ENCODE measurements at places on chromosomes 7 and 10. TPM values are rescaled to one million over a fixed set of nuclear protein-coding genes. Genes with fewer than 3 reads are reported as not detected.

DNA sequence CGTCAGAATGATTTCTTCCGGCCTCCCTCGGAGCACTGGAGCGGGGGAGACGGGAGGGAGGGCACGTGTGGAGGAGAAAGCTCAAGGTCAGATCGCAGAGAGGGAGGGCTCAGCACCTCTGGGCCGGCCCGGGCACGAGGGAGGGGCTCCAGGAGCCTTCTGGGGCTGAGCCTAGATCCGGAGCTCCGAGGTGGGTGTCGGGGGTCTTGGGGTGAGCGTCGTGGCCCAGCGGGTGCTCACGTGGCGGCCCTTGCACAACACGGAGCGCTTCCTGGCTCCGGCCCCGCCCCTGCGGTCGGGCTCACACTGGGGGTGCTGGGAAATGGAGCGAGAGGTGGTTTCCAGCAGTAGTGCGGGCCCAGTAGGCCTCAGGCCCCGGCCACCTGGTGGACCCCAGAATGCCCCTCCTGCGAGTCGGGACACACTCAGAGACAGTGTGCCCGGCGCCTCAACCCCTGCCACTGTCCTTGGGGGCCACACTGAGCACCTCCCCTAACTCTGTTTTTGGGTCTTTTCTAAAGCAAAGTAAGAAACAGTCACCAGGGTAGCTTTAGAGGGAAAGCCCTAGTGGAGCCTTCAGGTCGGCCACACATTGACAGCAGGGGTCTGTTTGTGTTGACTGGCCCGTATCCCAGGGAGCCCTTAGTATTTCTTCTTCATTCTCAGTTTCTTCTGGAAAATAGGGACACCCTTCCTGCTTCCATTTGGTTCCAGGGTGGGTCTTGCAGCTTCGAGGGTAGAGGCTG is 798 bp downstream of the PPIF start:
- peak overlapping the region; percentile 63 for H3K4me3 ChIP-seq
- no peaks in the 10 kb centered on the region for H3K36me3 ChIP-seq
- peaks cover 14% of the 10 kb centered on the region for H3K4me1 ChIP-seq
- DNase-seq: peak; percentile 80
- H3K27ac ChIP-seq: peak overlapping the region; percentile 63
- H3K27me3 ChIP-seq: no peaks in the 10 kb centered on the region

- H3K27ac ChIP-seq: no peak overlapping the region
- DNase-seq: no peak
- H3K36me3 ChIP-seq: no peaks in the 10 kb centered on the region
- H3K27me3 ChIP-seq: no peaks in the 10 kb centered on the region
- no peak overlapping the region for H3K4me3 ChIP-seq
These were observed 35.8 kb upstream of the MAP3K8 start for GRCh38 chr10:30398193-30398592.

- H3K27me3 ChIP-seq: no peaks in the 10 kb centered on the region
- peaks cover 16% of the 10 kb centered on the region for H3K4me1 ChIP-seq
- H3K36me3 ChIP-seq: no peaks in the 10 kb centered on the region
- H3K4me3 ChIP-seq: no peak overlapping the region
These were observed 104.8 kb downstream of the JAZF1 start for GRCh38 chr7:28075674-28076358.

DNA sequence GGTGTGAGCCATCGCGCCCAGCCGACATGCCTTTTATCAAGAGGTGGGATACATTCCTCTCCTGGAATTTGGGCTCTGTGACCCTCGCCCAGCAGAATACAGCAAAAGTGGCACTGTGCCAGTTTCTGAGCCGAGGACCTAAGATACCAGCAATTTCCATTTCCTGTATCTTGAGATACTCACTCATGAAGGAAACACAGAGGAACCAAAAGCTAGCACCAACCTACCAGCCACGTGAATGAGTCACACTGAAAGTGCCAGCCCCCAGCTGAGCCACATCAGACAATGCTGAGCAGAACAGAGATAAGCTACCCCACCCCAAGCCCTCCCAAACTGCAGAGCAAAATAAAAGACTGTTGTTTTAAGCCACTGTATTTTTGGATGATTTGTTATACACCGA is 56.3 kb downstream of the CACUL1 start:
- no peak overlapping the region for H3K27ac ChIP-seq
- no peak for DNase-seq
- H3K27me3 ChIP-seq: no peaks in the 10 kb centered on the region
- no peak overlapping the region for H3K4me3 ChIP-seq
- H3K4me1 ChIP-seq: no peaks in the 10 kb centered on the region

DNA sequence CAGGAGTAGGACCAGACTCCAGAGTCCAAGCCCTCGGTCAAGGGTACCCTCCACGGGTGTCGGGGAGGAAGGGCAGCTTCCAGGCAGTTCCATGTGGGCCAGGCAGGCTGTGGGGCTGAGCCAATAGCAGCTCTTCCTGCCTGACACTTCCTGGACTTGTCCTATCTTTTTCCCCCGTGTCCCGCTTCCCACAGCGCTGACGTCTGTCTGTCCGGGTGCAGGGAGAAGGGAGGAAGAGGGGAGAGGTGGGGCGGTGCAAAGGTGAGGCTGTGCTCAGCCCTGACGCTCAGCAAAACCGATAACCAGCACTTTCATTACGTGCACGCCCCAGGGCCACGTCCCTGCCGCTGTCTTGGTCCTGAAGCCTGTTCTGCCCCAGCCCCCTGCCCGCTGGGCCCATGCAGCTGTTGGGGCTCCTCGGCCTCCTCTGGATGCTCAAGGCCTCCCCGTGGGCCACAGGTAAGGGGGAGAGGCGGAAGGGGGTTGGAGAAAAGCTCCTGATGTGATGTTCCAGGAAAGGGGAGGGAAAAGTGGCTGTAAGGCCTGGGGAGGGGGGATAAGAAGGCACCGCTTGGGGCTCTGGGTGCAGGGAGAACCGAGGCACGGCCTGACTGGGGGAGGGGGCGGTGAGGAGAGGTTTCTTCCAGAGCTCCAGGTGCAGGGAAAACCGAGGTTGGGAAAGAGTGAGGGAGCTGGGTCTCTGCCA is at the start of gene MUC3A:
Gene MUC3A (plus strand): TSS at position 308 of the 706 bp plus-strand sequence. CDS start 91 bp downstream, at position 399.
- H3K27ac ChIP-seq: no peak within 1 kb of the TSS
- H3K4me1 ChIP-seq: no peaks in the 10 kb centered on the region
- DNase-seq: no peak
- H3K36me3 ChIP-seq: no peaks in the 10 kb centered on the region
- no peak within 1 kb of the TSS for H3K4me3 ChIP-seq

DNA sequence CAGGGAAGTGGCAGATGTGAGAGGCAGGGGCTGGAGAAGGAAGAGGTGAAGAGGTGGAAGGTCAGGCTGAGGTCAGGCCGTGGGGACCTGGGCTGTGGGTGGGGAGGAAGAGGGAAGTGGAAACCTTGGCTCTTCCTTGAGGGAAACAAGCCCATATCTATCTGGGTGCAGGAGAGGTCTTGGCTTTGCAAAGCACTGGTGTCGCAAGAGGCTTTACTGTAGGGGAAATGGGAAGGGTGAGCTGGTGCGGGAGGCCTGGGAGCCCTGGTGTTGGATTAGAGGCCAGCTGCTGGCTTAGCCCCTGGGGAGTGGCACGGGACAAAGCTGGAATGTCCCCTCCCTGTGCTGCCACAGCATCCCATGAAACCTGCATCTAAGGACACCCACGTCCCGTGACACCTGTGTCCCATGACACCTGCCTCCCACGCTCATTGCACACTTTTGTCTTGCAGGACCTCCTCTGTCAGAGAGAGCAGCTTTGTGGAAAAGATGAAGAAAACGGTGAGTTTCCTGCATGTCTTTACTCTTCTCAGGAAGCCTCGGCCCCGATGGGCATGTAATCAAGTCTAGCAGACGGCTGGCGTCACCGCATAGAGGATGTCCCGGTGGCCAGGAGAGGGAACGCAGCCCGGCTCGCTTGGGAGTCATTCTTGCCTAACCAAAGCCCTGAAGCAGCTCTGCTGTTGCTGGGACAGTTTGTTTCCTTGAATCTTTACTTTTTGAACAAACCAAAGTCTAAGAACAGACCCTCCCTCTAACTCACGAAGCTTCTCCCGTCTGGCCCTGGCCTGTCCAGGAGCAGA is 22.2 kb downstream of the TMEM120A start:
- H3K36me3 ChIP-seq: no peaks in the 10 kb centered on the region
- H3K4me3 ChIP-seq: no peak overlapping the region
- H3K27ac ChIP-seq: no peak overlapping the region
- H3K27me3 ChIP-seq: no peaks in the 10 kb centered on the region
- H3K4me1 ChIP-seq: peaks cover 22% of the 10 kb centered on the region
- DNase-seq: no peak

- H3K27me3 ChIP-seq: no peaks in the 10 kb centered on the region
- no peak overlapping the region for H3K4me3 ChIP-seq
- H3K27ac ChIP-seq: no peak overlapping the region
- no peaks in the 10 kb centered on the region for H3K36me3 ChIP-seq
- no peaks in the 10 kb centered on the region for H3K4me1 ChIP-seq
These were observed 411.8 kb downstream of the SDK1 start for GRCh38 chr7:3712841-3713240.

- DNase-seq: no peak
- no peaks in the 10 kb centered on the region for H3K36me3 ChIP-seq
- H3K27ac ChIP-seq: no peak overlapping the region
- no peak overlapping the region for H3K4me3 ChIP-seq
These were observed 159.1 kb downstream of the GFRA1 start for GRCh38 chr10:116113721-116114501.

DNA sequence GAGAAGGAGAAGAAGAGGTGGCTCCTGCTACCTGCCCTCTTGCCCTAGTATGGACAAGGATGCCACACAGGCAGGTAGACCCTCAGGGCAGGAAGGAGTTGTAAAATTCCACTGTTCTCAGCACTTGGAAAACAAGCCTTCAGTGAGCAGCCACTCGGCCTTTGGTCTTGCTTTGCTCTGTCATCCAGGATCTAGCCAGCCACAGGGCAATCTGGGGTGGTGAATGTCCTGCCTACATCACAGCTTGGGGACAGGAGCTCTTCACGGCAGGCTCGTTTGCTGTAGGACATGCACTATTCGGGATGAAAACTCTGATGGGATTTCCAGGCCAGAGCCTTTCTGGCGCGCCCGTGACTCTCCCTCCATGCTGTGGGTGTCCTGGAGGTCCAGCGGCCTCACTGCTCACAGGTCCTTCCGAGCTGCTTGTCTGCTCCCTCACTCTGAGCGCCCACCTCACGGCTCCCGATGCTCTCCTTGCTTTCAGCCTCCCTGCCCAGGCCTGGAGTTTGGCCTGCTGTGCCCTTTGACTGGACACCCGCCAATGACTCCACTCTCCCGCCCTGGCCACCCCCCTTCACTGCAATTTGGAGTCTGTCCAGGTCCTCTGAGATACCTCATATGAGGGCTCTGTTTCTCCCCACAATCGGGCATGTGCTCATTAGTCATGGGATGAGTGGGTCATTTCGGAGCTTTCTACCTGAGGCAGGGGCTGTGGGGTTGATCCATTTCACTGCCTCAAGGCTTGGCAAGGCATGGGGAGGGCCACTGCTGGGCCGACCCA is 227.2 kb upstream of the GRB10 start:
- DNase-seq: no peak
- no peaks in the 10 kb centered on the region for H3K4me1 ChIP-seq
- H3K36me3 ChIP-seq: no peaks in the 10 kb centered on the region
- no peak overlapping the region for H3K4me3 ChIP-seq
- H3K27me3 ChIP-seq: no peaks in the 10 kb centered on the region
- H3K27ac ChIP-seq: no peak overlapping the region

DNA sequence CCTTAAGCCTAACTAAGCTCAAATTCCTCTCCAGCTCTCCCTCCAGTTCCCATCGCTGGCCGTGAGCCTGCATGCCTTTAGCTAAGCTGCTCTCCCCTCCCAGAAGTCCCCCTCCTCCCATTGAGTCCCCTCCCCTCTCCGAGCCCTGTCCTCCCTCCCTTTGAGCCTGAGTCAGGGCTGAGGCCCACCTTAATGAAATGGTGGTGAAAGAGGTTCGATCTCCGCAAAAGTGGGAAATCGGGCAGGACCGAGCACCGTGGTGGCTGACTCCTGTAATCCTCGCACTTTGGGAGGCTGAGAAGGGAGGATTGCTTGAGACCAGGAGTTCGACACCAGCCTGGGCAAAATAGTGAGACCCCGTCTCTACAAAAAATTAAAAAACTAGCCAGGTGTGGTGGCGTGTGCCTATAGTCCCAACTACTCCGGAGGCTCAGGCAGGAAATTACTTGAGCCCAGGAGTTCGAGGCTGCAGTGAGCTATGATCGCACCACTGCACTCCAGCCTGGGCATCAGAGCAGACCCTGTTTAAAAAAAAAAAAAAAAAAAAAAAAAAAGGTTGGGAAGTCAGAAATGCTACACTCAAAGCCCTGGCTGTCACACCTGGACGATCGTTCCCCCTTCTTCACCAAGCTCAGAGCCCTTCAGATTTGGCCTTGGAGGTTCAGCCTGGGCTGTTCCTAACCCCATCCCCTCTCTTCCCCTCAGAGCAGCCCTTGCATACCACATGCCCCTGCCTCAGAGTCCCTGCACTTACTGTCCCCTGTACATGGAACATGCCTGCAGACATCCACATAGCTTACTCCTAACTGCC is 995 bp upstream of the CLDN3 start:
- no peak overlapping the region for H3K4me3 ChIP-seq
- no peak overlapping the region for H3K27ac ChIP-seq
- no peaks in the 10 kb centered on the region for H3K27me3 ChIP-seq

GRCh38 chr7:111532625-111533024 is 29.7 kb downstream of the IMMP2L start:
- DNase-seq: no peak
- no peaks in the 10 kb centered on the region for H3K36me3 ChIP-seq
- H3K27me3 ChIP-seq: no peaks in the 10 kb centered on the region
- no peak overlapping the region for H3K4me3 ChIP-seq
- no peak overlapping the region for H3K27ac ChIP-seq

- peaks cover 12% of the 10 kb centered on the region for H3K4me1 ChIP-seq
- DNase-seq: peak; percentile 67
- H3K27ac ChIP-seq: peak overlapping the region; percentile 77
These were observed 393.6 kb upstream of the GALNT17 start for GRCh38 chr7:70738151-70738885.

DNA sequence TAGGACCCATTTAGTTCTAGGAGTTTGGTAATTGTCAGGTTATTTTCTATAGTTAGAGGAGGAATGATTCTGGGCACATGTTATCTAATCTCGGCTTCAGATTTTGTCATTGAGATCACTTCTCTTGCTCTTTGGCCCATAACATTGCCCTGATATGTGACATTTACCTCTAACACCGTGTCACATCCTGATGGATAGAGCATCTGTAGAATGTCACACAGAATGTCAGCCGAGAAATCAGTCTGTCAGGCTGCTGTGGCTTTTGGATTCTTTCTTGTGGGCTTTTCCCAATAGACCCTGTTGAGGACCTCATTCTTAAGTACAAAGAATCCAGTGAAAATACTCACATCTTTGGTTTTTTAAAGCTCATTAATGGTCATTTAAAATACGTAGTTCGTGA is 142.4 kb downstream of the LRRC4 start:
- H3K27me3 ChIP-seq: no peaks in the 10 kb centered on the region
- no peaks in the 10 kb centered on the region for H3K36me3 ChIP-seq
- no peak for DNase-seq
- no peak overlapping the region for H3K4me3 ChIP-seq

GRCh38 chr7:131723926-131724325 is 167.5 kb upstream of the PODXL start:
- no peak overlapping the region for H3K4me3 ChIP-seq
- H3K27ac ChIP-seq: no peak overlapping the region
- no peaks in the 10 kb centered on the region for H3K36me3 ChIP-seq

The C10orf143 gene
- 10.3 TPM for total RNA-seq

The MEOX2 gene
- 1.5 TPM for total RNA-seq

The SOSTDC1 gene
- 0.62 TPM for total RNA-seq

The ENKUR gene
- 8.6 TPM for total RNA-seq

The GSTO2 gene
- total RNA-seq: 12.3 TPM

The FAM131B gene
- total RNA-seq: 0.60 TPM

The EPHA1 gene
- 3.1 TPM for total RNA-seq

All from ovary (tissue), 10 donors.